Epithelial cell of esophagus (primary cell): ENCODE measurements at places on chromosomes 5 and 9.
A peak's percentile ranks its signal among the peaks of the same experiment; 100 is the strongest.

DNA sequence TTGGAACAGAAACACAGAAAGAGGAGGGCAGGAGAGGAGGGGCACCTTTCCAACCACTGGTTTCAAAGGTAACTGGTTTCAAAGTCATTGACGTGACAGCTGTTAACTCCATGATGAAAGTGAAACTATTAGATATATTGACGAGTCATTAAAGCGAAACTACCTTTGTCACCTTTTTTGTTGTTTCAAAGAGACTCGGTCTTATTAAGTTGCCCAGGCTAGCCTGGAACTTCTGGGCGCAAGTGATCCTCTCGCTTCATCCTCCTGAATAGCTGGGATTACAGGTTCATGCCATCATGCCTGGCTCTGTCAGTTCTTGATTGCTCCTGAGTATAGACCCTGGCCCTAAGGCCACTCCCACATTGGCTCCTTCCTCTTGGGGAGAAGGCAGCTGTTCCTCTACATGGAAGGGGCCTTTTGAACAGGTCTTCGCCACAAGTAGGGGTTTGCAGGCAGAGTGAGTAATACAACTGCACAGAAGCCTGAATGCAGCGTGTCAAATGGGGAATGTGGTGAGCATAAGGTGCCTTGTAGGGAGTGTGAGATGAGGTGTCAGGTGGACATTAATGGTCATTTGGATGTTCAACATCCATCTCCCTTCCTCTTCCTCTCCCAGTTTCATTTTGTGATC is 3.4 kb upstream of the F12 start:
- no peak for DNase-seq

GRCh38 chr5:174418809-174419539 is 305.4 kb upstream of the MSX2 start:
- DNase-seq: no peak

- no peak for DNase-seq
Observed at GRCh38 chr5:157987259-157987658, 128.3 kb upstream of the CLINT1 start.

DNA sequence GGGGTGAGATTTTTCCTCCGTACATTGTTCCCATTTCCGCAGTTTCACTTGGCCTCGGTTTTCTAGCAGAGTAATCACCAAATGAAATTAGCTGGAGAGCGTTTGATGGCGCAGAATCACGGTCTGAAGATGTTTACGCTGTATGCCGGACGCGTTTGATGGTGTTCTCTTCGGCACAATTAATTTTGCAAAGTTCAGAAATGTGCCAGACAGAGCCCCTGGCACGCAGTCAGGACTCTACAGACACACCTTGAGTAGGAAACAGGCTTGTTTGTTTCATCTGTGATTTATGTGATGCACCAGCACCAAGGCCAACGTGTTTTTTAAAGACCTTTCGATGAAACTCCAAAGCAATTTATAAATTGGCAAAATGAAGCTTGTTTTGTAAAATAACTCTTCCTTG is 863 bp upstream of the LIFR start:
- DNase-seq: peak; percentile 28

DNA sequence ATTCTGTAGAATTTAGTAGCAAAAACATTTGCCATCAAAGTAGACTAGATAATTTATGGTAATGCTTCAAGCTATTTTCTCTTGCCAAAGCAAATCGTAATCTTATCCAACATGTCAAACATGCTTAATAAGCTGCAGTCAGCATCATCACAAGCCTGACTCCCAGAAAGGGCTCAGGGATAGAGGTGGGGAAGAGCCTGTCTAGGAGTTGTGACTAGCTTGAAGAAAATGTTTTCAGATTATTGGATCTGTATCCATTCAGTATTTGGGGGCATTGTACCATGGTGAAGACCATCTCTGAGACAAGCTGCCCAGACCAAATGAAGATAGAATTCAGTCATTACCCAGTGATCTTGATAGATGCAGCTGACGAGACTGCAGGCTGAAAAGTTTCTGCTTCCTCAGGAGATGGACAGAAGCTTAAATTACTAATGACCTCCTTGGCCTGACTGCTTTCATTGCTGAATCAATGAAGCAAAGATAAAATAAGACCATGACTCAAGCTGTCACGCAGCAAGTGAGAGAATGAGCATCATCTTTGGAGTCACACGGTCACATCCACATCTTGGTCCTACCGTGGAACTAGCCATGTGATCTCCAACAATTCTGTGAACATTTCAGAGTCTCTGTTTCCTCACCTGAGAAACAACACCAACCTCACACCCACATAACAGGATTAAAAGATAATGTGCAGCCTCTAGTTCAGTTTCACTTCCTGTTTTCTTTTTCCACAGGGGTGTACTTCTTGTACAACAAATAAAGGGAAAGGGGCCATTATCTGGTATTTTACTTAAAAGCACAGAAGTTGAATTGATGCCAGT is 9.4 kb downstream of the ERAP2 start:
- no peak for DNase-seq

- DNase-seq: no peak
Observed at GRCh38 chr5:124582561-124582840, 163.9 kb downstream of the ZNF608 start.

- DNase-seq: no peak
Observed at GRCh38 chr5:34057118-34057517, 14.1 kb upstream of the C1QTNF3 start.

- peak; percentile 48 for DNase-seq
Observed at GRCh38 chr5:178625679-178626483, 969 bp downstream of the CLK4 start.

- peak; percentile 80 for DNase-seq
Observed at GRCh38 chr5:143051244-143052058, 281.3 kb downstream of the ARHGAP26 start.

GRCh38 chr5:126354012-126354857 is 69.0 kb upstream of the GRAMD2B start:
- DNase-seq: peak; percentile 87

GRCh38 chr5:132074091-132074771 is 642 bp downstream of the CSF2 start:
- DNase-seq: peak; percentile 64

DNA sequence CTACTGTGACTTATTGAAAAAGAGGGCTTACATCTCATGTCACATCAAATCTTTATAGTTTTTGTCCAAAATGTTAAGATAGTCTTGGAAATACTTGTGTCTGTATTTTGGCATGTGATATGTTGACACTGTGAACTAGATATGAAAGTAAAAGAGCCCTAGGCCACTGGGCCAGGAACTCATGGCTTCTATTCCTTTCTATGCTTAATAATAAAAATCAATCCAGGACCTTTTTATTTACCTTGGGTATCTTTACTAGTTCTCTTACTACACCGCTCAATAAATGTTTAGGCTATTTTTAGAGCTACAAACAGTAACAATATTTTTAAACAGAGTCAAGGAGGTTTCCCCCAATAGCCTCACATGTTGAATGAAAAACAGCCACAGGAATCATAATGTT is 348.6 kb upstream of the SLC24A2 start:
- DNase-seq: no peak

GRCh38 chr9:83651558-83651957 is 28.6 kb downstream of the IDNK start:
- no peak for DNase-seq

DNA sequence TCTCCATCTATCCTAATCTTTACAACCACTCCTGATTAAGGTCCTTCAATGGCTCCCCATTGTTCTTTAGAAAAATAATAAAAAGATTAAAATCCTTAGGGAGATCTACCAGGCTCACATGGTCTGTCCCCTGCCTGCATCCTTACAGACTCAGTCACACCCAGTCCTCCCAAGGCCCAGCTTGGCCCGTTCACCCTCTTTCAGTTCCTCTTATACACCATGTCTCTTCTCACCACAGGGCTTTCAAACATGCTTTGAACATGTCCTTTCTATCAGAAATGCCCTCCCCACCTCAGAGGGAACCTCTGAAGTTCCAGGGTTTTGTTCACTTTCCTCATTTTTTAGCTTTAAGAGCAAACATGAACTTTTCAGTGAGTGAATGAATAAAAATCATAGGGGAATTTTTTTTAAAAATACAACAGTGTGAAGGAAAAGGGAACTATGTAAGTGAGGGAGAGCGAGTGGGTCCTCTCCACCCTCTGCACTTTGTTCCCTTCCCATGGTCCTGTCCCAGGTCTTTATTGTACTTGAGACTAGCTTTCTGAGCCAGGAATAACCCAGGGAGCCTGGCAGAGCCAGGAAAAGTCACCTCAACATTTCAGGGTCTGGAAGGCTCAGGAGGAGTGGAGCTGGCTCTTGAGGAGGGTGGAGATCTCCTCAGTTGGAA is 55.3 kb downstream of the TRPC7 start:
- DNase-seq: no peak

GRCh38 chr5:151574444-151574996 is 16.6 kb downstream of the FAT2 start:
- DNase-seq: peak; percentile 45

- DNase-seq: no peak
Observed at GRCh38 chr9:105306351-105307140, 62.1 kb downstream of the SLC44A1 start.

DNA sequence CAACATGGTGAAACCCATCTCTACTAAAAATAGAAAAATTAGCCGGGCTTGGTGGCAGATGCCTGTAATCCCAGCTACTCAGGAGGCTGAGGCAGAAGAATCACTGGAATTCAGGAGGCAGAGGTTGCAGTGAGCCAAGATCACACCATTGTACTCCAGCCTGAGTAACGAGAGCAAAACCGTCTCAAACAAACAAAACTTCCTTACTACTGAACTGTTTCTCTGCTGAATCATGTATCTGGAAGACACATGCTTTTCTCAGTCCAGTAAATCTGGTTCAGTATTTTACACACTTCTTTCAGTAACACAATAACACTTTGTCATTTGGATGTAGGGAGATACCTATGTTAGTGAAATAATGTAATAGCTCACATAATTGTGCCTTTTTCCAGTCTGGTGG is 7.9 kb downstream of the TRMT10B start:
- DNase-seq: peak; percentile 44

GRCh38 chr5:6492934-6493333 is 44.3 kb downstream of the UBE2QL1 start:
- no peak for DNase-seq
